ENCODE measurements at places on chromosomes 1 and 21.

- DNase-seq, result no peak
Measured at GRCh38 chr1:246095443-246095842, 411.6 kb downstream of the SMYD3 start.

DNA sequence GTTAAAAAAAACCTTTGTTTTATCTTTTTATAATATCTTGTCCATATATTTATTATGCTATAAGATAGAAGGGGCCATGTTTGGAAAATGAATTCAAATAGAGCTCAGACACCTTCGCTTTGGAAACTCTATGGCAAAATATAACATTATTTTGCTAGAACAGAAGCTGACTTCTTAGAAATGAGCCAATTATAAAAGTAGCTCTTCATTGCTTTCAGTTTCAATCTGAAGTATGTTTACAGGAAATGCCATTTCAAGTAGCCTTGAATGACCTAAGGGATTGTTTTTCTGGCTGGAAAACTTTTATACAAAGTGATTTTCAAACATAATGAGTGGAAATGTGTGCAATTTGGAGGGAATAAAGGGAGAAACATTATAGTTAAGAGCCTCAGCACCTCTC lies 37.8 kb upstream of the GBP5 start:
- DNase-seq, result no peak

DNA sequence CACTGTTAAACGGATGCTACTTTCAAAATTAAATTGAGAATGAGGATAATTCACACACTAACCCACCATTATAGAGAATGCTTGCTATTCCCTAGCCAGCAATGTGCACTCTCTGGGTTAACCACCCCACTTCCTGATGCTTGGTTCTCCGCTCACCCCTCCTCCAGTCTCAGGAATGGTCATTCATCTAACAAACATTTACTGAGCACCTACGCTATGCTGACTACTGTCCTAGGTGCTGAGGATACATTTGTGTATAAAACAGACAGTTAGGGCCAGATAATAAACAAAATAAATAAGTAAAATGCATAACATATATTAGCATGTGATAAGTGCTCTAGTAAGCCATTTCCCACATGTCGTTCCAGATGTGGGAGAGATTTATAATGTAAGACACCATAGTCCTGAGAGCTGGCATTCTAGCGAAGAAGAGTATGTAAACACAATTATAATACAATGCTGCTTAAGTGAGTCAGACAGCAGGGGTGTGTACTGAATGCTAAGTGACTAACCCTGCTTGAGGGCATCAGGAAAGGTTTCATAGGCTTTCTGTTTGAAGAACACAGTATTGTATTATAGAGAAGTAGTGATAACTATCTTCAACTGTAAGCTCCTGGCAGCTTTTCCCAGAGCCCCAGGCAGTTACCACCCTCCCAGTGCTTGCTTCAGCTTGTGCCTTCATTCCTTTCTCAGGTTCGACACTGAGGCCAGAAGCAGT lies 126.7 kb upstream of the CACHD1 start:
- DNase-seq, result no peak

GRCh38 chr1:172442843-172443565 lies 865 bp downstream of the PIGC start:
- DNase-seq, result no peak

DNA sequence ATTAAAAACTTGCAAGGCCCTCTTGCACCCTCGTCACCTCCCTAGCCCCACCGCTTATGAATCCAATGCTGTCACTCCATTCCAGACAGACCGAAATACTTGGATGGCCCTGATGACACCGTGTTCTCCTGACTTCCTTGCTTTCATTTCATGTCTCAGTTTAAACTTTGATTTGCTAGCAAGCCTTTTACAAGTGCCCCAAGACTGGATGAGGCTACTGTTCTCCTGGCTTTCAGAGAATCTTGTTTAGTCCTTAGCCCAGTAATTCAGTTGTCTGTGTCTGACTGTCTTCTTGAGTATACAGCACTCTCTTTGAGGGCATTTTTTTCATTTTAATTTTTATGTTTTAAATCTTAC lies 824 bp upstream of the IFI44L start:
- DNase-seq, result no peak

DNA sequence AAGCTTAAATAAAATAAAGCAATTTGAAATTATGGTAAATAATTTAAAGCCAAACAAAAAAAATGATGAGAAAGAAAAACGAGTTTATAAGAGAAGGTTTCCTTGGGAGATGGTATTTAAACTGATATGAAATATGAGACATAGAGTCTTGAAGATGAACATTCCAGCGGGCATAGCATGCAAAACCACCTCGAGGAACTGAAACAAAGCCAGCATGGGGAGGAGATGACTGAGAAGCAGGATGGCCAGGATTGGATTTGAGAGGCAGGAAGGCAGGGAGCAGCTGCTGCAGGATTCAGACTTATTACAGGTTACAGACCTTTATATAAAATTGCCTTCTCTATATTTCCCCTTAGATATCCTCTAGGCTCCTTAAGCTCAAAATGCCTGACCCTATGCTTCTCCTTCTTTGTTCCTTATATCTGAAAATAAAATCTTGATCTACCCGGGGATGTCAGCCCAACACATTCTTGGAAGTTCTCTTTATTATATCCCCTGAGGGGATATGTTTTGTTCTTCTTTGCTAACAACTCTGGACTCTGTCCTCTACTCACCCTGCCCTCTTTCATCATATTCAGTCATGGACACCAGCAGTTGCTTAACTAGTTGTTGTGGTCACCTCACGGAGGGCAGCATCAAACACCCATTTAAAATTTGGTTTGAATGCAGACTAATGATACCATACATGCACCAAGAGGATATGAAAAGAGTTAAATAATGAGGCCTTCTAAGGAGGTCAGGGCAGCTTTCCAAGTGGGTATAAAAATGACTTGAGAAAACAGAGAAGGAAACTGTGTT lies 719.1 kb upstream of the B3GALT2 start:
- no peak for DNase-seq

DNA sequence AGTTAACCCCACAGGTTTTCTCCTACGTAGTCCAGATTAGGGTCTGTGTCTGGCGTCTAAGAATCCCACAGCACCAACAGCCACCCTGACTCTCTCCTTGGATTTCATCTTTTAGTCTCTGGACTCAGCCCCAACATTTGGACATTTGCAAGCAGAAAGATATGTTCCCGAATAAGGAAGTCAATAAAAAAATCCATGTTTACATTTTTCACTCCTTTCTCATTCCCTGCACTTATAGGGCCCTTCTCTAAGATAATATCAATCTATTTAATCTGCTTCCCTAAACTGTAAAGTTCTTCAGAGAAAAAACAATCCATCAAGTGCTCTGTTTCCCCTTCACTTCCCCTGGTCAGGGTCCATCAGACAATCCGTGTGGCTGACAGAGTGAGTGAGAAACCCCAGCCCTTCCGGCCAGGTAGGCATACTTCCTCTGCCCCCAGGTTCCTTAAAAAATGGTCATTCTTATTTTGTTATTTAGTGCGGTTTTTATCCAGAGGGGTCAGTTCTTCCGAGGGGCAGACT lies 105.9 kb upstream of the CDC42BPA start:
- DNase-seq, result no peak

- no peak for DNase-seq
Measured at GRCh38 chr1:44714532-44714931, 16.4 kb downstream of the RNU5D-1 start.

All from activated naive CD8-positive, alpha-beta T cell treated with anti-CD3 and anti-CD28 coated beads for 36 hours (primary cell).